ENCODE measurements at places on chromosomes 5 and 9. TPM values are rescaled to one million over a fixed set of nuclear protein-coding genes. Genes with fewer than 3 reads are reported as not detected.
A peak's percentile ranks its signal among the peaks of the same experiment; 100 is the strongest.

- H3K4me1 ChIP-seq: peaks cover 4% of the 10 kb centered on the region
- H3K36me3 ChIP-seq: no peaks in the 10 kb centered on the region
- H3K4me3 ChIP-seq: no peak overlapping the region
- peak; percentile 79 for DNase-seq
These were observed 17.7 kb downstream of the RFESD start for GRCh38 chr5:95664204-95664786.

DNA sequence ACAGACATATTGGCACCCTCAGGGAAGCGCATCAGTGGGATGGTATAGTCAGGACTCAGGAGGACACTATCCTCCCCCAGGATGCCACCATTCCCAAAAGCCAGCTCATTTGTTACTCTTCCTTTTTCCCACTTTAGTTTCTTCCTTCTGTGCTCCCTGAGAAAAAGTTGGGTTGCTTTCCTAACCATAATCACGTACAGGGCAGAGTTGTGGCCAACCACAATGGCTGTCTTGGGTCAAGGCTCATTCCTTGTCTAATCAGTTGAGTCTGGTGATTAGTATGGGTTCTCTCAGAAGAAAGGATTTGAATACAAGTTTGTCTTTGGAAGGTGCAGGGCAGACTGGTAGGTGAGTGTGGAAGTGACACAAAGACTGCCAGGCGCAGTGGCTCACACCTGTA is 26.6 kb upstream of the ATP6V1G1 start:
- H3K4me1 ChIP-seq: no peaks in the 10 kb centered on the region
- H3K27ac ChIP-seq: no peak overlapping the region
- H3K36me3 ChIP-seq: no peaks in the 10 kb centered on the region
- no peak for DNase-seq
- no peak overlapping the region for H3K4me3 ChIP-seq

DNA sequence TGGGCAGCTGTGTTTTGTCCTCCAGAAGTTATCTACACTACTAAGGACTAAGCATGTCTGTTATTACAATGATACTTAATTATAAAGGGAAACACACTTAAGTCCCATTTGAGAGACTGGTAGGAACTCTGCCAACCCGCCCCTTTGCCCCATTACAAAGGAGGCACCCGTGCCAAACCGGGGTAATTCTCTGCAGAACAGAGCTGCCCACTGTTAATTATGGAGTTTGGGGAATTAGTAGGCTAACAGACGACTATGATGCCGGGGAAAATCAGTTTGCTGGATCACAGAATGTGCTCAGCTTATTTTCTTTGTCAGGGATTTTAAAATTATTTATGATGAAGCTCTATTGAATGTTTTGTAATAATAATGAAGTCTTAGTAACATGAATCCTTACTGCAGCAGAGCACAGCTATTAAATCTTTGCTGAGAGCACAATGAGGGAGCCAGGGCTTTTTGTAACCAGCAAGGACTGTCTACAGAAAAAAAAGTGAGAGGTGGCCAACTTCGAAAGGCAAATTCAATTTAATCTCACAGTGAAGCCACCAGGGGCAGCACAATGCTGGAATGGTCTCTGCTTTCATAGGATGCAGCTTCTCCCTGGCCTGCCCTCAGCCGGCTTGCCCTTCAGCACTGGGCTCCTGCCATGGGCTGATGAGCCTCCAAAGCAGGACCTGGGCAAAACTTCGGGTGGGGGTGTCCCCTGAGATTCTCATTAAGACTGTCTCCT is 134.5 kb downstream of the GNAQ start:
- no peaks in the 10 kb centered on the region for H3K27me3 ChIP-seq
- peak overlapping the region; percentile 77 for H3K27ac ChIP-seq
- DNase-seq: no peak
- no peaks in the 10 kb centered on the region for H3K4me1 ChIP-seq
- H3K36me3 ChIP-seq: no peaks in the 10 kb centered on the region
- no peak overlapping the region for H3K4me3 ChIP-seq

DNA sequence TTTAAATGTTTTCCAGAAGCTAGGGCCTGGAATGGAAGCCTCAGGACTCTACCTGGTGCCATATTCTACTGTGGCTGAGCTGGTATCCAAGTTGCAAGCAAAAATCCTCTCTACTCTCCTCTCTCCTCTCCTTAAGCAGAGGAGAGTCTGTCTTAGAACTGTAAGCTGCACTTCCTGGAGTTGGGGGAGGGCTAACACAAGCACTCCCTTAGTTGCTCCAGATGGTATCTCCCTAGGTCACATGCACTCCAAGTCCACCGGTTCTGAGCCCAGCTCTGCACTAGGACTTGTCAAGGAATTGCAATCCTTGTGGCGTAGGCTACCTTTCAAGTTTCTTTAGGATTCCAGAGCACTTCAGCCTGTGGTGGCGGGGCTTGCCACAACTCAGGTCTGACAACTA is 513.9 kb upstream of the RGMB start:
- no peak for DNase-seq
- no peak overlapping the region for H3K4me3 ChIP-seq
- H3K36me3 ChIP-seq: no peaks in the 10 kb centered on the region
- H3K4me1 ChIP-seq: no peaks in the 10 kb centered on the region
- no peaks in the 10 kb centered on the region for H3K27me3 ChIP-seq

FXN gene
- total RNA-seq: 2.4 TPM

ABO gene
- 25.5 TPM for total RNA-seq

PTBP3 gene
- total RNA-seq: 27.3 TPM

Measured in tibial nerve (tissue), 4 donors.